Activated CD8-positive, alpha-beta memory T cell treated with anti-CD3 and anti-CD28 coated beads, Interleukin-2, amount 10 ng/mL, durations not matched to agents 7 days and 5 days (primary cell): ENCODE measurements at places on chromosomes 16 and 17. TPM values are rescaled to one million over a fixed set of nuclear protein-coding genes. Genes with fewer than 3 reads are reported as not detected.

The KRTAP4-1 gene
- total RNA-seq, result not detected

The C1QTNF1 gene
- total RNA-seq, result not detected

The RHBDL3 gene
- total RNA-seq, result 0.29 TPM

The KIF19 gene
- 0.42 TPM for total RNA-seq

The OSGIN1 gene
- total RNA-seq, result 0.93 TPM

The CYBC1 gene
- total RNA-seq, result 378 TPM

The EVI2B gene
- total RNA-seq, result 51.5 TPM

The CHST4 gene
- not detected for total RNA-seq

The RILP gene
- 4.8 TPM for total RNA-seq

GRCh38 chr16:66691234-66691633, 5.3 kb downstream of the CMTM4 start:
- no peaks in the 10 kb centered on the region for H3K36me3 ChIP-seq
- no peak overlapping the region for H3K27ac ChIP-seq

DNA sequence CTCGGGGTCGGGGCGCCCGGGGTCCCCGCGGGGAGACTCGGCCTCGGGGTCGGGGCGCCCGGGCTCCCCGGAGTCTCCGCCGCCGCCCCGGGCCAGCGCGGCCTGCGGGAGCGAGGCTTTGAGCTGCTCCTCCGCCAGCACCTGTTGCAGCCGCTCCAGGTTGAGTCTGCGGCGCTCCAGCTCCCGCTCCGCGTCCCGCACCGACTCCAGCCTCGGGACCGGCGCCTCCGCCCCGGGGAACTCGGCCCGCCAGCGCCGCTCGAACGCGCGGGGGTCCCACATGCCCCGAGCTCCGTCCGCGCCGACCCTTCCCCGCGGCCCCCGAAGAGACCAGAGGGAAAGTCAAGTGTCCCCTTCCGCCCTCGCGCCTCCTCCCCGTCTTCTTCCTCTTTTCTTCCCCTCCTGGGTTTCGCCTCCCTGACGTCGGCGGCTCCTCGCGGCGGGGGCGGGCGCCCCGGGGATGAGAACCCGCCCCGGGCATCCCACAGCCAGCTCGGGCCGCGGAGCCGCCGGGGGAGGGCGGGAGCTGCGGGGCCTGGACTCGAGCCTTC, 40.8 kb upstream of the BHLHA9 start:
- peaks cover 19% of the 10 kb centered on the region for H3K4me1 ChIP-seq
- peak overlapping the region; percentile 81 for H3K4me3 ChIP-seq
- peaks cover 12% of the 10 kb centered on the region for H3K36me3 ChIP-seq
- DNase-seq, result peak; percentile 57
- H3K27ac ChIP-seq, result no peak overlapping the region

DNA sequence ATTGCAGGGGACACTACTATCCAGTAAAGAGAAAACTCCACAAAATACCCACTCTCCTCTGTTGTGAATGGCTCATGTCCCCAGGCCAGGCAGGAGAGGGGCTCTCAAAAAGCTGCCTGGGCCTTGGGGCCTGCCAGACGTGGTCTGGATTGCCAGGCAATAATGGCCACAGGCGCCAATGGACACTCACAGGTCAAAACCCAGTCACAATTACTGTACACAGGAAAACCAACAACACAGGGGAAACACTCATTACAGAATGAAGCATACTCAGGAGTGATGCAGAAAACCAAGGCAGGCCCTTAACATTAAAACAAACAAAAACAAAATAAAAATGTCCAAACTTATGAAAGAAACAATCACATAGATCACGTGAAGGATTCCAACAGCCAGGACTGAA, 35.1 kb upstream of the SREBF1 start:
- H3K36me3 ChIP-seq, result no peaks in the 10 kb centered on the region
- no peaks in the 10 kb centered on the region for H3K4me1 ChIP-seq
- H3K4me3 ChIP-seq, result no peak overlapping the region
- no peaks in the 10 kb centered on the region for H3K27me3 ChIP-seq

DNA sequence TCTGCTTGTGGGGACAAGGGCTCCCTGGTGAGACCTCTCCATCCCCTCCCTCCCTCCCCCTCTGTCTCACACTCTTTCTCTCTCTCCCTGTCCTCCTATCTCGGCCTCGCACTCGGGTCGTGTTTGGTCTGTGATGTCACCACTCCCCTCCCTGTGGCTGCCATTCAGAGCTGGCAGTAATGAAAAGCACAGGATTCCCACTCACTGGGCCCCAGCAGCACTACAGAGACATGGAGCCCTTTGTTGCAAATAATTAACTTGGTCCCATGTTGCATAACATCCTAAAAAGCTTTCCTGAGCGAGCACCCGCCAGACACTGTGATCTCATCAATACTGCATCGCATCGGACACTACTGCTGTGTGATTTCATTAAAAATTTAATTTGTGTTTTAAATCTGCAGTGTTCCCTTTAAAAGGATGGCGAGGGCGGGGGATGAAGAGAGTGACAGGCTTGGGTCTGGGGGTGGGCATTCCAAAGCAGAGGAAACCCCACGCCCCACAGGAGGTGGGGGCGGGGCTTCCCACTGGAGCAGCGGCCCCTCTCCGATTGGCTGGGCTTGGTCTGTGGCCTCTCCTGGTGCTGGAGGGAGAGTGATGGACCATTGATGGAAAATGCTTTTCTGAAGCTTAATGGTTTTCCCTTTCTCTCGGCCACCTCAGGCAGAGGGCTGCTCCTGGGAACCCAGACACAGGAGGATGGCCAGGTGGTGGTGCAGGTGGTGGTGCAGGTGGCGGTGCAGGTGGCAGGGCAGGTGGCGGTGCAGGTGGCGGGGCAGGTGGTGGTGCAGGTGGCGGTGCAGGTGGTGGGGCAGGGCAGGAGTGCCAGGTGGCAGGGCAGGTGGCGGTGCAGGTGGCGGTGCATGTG, 15.3 kb upstream of the NPTX1 start:
- no peaks in the 10 kb centered on the region for H3K4me1 ChIP-seq
- no peaks in the 10 kb centered on the region for H3K36me3 ChIP-seq
- H3K4me3 ChIP-seq, result no peak overlapping the region
- no peak overlapping the region for H3K27ac ChIP-seq

DNA sequence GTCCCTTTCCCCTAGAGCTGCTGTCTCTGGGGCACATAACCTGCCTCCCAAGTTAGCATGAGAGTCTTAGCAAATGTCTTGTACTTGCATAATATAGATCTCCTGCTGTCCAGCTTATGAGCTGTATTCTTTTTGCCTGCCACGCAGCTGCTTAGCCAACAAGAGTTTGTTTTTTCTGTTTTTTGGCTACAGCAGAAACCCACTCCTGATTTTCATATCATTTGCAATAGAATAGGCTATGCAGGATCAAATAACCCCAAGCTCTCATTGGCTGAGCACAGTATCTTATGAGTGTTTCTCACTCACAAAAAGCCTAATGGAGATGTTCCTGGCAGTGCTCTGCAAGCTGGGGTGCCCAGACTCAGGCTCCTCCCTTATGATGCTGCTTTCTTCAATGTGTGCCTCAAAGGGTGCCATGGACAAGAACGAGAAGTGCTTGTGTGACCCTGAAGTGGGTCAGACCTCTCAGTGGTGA, 23.1 kb downstream of the B9D1 start:
- H3K36me3 ChIP-seq, result no peaks in the 10 kb centered on the region
- no peaks in the 10 kb centered on the region for H3K4me1 ChIP-seq
- H3K27me3 ChIP-seq, result peaks cover 2% of the 10 kb centered on the region
- no peak overlapping the region for H3K4me3 ChIP-seq
- no peak overlapping the region for H3K27ac ChIP-seq

DNA sequence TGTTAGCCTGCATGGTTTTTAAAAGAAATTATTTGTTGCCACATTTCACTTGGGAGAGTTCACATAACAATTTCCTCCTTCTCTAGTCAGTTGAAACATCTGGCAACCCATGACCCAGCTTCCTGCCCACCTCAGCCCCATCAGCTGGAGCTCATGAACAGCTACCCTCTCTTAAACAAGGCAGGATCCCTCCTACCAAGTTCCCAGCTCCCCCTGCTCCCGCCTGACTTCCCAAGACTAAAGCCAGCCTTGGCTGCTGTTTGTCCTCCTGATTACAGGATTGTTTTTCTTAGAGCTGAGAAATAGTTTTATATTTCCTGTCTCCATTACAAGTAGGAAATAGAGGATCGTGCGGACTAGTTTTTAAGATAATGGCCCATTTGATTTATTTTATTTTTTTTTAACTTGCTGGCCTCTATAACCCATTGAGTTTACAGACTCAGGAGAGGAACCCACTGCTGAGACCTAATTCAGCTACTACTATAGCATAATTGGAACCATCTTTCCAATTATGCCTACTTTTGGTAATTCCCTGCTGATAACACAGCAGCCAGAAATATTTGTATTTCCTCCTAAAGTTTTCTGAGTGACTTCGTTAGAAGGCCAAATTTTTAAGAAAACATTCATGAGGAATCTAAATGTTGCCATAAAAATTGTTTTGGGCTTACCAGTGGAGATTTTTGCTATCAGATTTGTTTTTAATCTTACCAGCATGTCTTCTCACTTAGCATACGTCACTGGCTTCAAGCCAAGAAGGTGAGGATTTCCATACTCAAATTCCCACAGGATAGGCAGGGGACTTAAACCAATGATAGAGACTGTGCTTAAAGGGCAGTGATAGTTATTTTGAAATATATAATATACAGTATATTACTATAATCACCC, 90.0 kb downstream of the ELAC2 start:
- H3K27me3 ChIP-seq, result peaks cover 5% of the 10 kb centered on the region
- no peaks in the 10 kb centered on the region for H3K36me3 ChIP-seq
- no peak overlapping the region for H3K4me3 ChIP-seq
- no peak overlapping the region for H3K27ac ChIP-seq

- H3K4me3 ChIP-seq, result no peak overlapping the region
- no peaks in the 10 kb centered on the region for H3K27me3 ChIP-seq
- H3K4me1 ChIP-seq, result peaks cover 16% of the 10 kb centered on the region
- peaks cover 12% of the 10 kb centered on the region for H3K36me3 ChIP-seq
Observed at GRCh38 chr17:75679706-75680211, 12.6 kb downstream of the SAP30BP start.

DNA sequence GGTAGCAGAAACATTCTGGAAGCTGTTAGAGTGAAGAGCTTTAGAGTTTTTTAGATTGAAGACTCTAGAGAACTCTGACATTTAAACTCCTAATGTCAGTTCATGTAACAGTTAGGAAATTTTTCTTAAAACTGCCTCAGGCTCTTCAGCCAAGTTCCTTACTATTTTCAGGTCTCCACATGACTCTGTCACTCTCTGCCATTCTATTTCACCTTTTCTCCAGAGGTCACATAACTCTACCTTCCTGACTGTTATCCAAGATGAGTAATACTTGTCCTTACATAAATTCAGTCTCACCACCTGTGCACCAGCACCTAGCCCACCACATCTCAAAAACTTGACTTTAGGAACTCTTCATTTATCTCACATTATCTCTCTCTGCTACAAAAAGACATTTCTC, 347.1 kb upstream of the CA10 start:
- H3K27me3 ChIP-seq, result no peaks in the 10 kb centered on the region
- H3K4me3 ChIP-seq, result no peak overlapping the region
- no peaks in the 10 kb centered on the region for H3K4me1 ChIP-seq
- H3K36me3 ChIP-seq, result no peaks in the 10 kb centered on the region
- H3K27ac ChIP-seq, result no peak overlapping the region

DNA sequence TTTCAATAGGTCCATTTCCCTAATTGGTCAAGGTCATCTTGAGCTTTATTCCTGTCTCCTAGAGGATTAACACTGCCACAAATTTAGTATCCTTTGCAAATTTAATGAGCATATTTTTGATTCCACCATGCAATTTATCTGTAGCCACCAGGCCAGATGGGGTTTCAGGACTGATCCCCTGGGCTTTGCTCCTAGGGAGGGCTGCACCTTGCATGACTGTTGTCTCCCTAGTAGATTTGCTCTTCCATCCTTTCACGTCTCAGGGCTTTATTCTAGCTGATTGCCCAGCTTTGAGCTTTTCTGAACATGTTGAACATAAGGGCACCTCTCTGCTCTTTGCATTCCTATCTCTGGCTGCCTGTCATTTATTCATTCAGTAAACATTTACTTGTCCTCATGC, 7.7 kb upstream of the KCNH6 start:
- peaks cover 7% of the 10 kb centered on the region for H3K27me3 ChIP-seq
- H3K27ac ChIP-seq, result no peak overlapping the region
- DNase-seq, result no peak
- H3K4me3 ChIP-seq, result no peak overlapping the region

- H3K4me1 ChIP-seq, result peaks cover 36% of the 10 kb centered on the region
- H3K4me3 ChIP-seq, result no peak overlapping the region
- H3K36me3 ChIP-seq, result peaks cover 24% of the 10 kb centered on the region
- no peaks in the 10 kb centered on the region for H3K27me3 ChIP-seq
Observed at GRCh38 chr16:11151885-11152629, 103.9 kb downstream of the SOCS1 start.

DNA sequence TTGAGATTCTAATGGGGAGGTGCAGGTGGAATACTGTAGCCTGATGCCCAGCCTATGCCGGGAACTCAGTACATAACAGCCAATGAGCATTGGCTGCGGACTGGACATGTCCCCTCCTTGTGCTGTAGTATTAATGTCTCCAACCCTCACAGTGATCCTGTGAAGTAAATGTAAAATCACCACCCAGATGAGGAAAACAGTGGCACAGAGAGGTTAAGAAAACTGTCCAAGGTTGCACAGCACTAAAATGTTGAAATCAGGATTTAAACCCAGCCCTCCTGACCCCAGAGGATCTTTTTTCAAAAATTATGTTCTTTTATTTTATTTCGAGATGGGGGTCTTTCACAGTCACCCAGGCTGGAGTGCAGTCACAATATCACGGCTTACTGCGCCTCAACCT, 7.9 kb downstream of the NLRC5 start:
- peaks cover 40% of the 10 kb centered on the region for H3K36me3 ChIP-seq
- no peak overlapping the region for H3K4me3 ChIP-seq
- H3K4me1 ChIP-seq, result peaks cover 93% of the 10 kb centered on the region
- peak overlapping the region; percentile 79 for H3K27ac ChIP-seq
- no peaks in the 10 kb centered on the region for H3K27me3 ChIP-seq
- no peak for DNase-seq

DNA sequence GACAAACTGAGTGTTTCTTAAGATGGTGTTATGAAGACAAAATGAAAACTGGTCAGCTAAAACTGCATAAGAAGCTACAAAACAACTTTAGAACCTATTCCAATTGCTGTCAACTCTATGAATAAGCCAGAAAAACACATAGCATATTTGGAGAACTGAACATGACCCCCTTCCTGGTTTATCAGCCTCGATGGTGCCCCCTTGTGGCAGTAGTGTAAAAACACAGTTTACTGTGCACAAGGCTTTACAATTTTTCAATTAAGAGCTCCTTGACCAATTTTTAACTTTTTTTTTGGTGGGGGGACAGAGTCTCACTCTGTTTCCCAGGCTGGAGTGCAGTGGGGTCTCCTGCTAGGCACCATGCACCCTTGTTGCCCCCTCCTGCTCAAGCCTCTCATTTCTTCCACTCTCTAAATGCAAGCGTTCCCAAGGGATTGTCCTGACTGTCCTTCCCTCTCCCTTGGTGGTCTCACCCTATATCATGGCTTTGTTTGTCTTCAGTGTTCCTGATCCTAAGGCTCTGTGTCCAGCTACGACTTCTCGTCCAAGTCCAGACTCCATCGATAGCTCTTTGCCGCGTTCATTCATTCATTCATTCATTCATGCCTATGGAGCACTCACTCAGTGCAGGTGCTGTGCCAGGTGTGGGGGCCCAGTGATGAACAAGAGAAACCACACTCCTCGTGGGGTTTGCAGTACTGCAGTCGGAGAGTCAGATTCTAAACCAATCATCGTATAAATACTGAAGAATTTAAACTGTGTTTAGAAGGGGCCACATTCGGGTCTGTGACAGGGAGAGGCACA, 7.5 kb downstream of the EIF1 start:
- H3K27me3 ChIP-seq, result peaks cover 4% of the 10 kb centered on the region
- peaks cover 29% of the 10 kb centered on the region for H3K36me3 ChIP-seq
- no peak overlapping the region for H3K4me3 ChIP-seq
- peak overlapping the region; percentile 72 for H3K27ac ChIP-seq
